ENCODE measurements at places on chromosomes 2 and 18. TPM values are rescaled to one million over a fixed set of nuclear protein-coding genes. Genes with fewer than 3 reads are reported as not detected.

The IGFBP5 gene
- total RNA-seq, result 0.26 TPM

The SPC25 gene
- 52.0 TPM for total RNA-seq

The FN1 gene
- 3,498 TPM for total RNA-seq

The CROCC2 gene
- total RNA-seq, result not detected

GRCh38 chr18:2336690-2337392 lies 234.5 kb downstream of the METTL4 start:
- DNase-seq, result no peak

DNA sequence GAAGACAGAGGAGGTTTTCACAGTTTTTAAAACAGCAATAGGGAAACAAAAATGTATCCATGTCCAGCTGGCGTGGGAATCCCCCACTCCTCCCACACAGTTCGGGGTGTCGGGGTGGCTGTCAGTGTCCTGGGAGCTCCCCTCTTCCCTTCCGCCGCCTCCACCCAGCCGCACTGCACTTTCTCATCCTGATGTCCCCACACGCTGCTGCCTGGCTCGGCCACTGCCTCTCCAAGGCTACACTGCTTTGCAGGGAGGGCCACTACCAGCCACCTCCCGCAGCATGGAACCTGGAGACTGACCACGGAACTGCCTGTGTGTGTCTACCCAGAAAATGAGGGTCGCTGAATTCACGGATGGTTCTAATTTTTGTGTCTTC lies 138.7 kb upstream of the CTDP1 start:
- no peak for DNase-seq

GRCh38 chr2:60539140-60539539 lies 14.3 kb downstream of the BCL11A start:
- no peak for DNase-seq
